HEK293T (cell line): ENCODE measurements at places on chromosomes 6 and 20.

- DNase-seq, result no peak
Measured at GRCh38 chr6:14406614-14407331, 289.2 kb downstream of the CD83 start.

DNA sequence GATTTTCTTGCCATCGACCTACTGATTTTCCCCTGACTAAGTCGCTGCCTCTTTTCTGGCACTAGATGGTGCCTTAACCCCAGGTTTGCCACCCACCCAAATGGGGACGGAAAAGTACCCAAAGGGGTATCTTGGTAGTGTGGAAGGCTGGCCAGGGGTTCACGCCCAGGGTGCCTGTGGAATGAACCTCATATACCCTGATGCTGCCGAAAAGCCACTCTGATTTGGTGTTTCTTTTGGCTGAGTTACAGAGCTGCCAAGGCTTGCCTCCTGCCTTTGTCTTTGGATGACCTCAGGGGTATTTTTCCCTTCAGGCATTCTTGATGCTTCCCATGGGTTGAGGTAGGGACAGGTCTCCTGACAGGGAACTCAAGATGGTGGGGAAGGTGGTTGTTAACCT is 78.1 kb downstream of the MAP3K7 start:
- no peak for DNase-seq

- DNase-seq, result no peak
Measured at GRCh38 chr20:15267935-15268334, 930.5 kb upstream of the FLRT3 start.

DNA sequence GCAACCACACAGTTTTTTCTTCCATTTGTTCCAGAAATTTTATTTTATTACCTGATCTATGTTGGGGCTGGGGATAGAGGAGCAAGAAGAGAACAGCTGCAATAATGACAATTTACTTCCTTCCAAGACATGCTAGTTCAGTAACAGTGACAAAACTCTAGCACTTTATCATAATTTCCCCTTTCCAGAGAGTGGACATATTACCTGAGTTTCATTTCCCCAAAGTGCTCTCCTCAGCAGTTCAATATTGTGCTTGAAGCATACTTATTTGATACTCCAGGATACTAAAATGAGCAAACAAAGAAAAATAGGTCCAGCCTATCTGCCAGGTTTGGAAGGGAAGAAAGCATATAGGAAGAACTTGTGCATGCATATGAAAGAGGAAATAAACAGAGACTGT is 157.7 kb downstream of the ID4 start:
- no peak for DNase-seq

DNA sequence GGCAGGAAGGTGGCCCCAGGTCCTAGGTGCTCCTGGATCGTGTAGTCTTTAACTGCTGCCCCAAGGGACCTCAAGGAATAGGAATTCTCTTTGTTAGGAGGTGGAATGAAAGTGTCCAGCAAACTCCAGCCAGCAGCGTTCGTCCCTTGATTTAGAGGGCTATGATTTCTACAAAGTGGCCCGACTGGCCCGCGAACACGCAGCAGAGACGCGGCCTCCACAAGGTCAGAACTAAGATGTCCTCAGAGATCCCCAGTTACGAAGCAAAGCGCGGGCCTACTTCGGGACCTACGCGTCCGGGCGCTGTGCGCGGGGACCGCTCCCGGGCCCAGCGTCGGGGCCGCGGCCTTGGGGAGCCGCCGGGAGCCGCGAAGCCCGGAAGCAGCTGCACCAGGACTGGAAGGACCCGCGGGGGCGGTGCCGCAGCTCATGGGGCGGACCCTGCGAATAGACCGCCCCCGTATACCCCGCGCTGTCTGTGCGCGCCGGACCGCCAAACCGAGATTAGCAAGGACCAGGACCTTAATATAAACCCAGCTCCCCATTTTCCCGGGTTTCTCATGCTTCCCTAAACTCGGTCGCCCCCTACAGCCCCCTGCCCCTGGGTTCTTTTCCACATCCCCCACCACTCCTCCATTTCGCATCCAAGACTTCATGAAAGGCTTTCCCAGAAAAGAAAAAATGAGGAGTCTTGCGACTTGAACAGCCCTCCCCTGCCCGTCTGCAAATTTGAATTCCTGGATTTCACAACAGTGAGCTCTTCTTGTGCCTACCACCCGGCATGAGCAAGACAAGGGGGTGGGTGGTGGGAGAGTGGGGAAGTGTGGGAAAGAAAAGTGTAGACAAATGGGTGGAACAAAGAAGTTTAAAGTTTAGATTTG is at the start of gene C6orf47:
TSS of gene C6orf47 (minus strand) at position 398 of the 881 bp plus-strand sequence. CDS start 831 bp downstream, outside the sequence.
- DNase-seq, result peak; percentile 79

- DNase-seq, result no peak
Measured at GRCh38 chr6:45845567-45845966, 170.1 kb downstream of the CLIC5 start.

- peak; percentile 21 for DNase-seq
Measured at GRCh38 chr6:125197795-125198269, 44.3 kb downstream of the TPD52L1 start.

- no peak for DNase-seq
Measured at GRCh38 chr20:51378171-51378928, 164.2 kb downstream of the NFATC2 start.

- no peak for DNase-seq
Measured at GRCh38 chr6:148768646-148769270, 21.9 kb downstream of the UST start.

DNA sequence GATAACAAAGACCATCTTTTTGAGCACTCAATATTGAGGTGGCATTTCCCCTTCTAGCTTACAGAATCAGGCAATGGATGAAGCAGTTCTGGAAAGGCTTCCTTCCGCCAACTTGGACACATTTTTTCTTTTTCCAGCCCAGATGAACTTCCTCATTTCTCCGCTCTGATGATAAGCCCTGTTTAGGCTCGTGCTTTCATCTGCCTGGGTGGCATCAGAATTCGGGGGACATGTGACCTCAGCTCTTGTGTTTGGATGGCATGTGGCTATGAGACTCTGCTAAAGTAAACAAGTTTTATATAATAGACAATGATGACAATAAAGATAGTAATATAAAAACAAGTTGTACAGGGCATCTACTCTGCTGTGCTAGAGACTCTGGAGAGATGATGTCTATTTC is 796.7 kb downstream of the DHX35 start:
- no peak for DNase-seq

DNA sequence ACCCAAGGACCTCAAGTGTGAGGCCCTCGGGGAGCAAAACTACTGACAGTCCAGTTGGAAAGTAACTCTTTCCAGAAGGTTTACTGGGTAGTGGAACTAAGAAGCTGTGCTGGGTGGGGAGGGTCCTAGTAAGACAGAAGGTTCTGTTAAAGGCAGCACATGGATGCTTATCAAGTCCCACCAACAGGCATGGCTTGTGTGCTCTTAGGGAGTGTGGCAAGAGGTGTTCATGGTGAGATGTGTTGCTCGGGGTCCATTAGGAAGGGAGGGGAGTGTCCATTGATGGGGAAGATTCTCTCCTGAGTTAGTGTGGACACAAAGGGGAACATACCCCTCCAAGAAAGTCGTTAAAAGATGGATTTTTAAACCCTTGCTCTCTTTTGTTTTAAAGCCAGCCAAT is 120.6 kb downstream of the LY86 start:
- no peak for DNase-seq

- DNase-seq, result no peak
Measured at GRCh38 chr6:167533851-167534250, 209.0 kb downstream of the TTLL2 start.

DNA sequence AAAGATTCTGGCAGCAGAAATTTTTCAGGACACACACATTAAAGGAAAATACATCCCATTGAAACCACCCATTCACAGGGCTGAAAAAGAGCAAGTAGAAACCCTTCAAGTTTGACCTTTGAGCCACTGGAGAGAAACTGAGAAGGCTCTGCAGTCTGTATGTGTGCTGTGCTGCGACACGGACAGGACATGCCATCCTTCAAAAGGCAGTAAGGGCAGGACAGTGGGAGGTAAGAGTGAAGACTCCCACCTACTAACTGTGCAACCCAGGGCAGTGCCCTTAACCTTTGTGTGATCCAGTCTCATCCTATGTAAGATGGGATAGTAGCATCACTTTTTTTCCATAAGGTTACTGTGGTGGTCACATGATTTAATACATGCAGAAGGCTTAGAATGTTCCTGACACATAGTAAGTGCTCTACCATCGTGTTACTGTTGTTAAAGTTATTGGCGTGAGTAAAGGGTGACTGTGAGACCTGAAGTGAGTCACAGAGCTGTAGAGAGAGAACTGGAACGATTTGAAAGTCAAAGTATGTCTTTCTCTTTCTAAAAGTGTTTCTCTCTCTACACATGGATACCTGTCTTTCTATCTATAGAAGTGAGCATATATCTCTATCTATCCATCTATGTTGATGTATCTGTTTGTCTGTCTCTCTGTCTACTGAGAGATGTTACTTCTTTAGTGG is 153.7 kb upstream of the OLIG3 start:
- no peak for DNase-seq

DNA sequence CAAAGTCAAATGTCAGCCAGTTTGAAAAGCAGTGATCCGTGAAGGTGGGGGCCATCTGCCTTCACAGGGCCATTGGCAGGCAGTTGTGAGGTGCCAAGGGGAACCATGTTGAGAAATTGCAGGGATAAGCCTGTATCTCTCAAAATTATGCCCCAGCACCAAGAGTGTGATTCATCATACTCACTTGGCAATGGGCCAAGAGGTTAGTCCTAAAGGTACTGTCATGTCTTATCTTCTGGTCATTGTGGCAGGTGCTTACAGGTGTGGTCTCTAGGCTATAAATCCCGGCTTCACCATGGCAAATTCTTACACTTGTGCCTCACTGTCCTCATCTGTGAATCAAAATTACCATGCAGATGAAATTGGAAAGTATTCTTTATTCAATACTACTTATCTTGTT is 150.7 kb upstream of the LAMP5 start:
- DNase-seq, result no peak

- DNase-seq, result no peak
Measured at GRCh38 chr20:42598581-42598980, 591.1 kb downstream of the PTPRT start.

- DNase-seq, result peak; percentile 15
Measured at GRCh38 chr6:90218959-90219208, 77.8 kb downstream of the BACH2 start.

- peak; percentile 40 for DNase-seq
Measured at GRCh38 chr6:117512056-117512828, 29.8 kb downstream of the DCBLD1 start.
